ENCODE measurements at places on chromosomes 12 and 14.

DNA sequence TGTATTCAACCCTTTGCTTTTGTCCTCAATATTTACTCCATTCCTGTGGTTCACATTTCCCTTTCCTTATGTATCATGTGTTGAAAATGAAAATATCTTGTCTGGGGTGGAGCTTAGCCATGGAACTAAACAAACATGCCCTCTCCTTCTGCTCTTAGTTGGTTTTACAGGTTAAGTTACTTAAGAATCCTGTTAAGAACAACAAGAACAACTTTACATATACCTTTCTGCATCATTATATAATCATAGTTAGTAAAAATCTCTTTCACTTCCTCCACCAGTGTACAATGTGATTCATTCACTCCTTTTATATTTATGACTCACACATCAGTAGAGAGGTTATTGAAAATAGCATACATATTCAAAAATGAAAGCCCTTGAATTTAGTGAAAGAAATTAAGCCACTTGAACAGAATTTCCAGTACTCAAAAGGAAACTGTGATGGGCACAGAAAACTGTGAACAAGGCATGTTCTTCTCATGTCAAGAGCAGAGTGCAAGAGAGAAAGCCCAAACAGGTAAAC is 307.7 kb downstream of the CCDC91 start:
- DNase-seq, result peak; percentile 35

DNA sequence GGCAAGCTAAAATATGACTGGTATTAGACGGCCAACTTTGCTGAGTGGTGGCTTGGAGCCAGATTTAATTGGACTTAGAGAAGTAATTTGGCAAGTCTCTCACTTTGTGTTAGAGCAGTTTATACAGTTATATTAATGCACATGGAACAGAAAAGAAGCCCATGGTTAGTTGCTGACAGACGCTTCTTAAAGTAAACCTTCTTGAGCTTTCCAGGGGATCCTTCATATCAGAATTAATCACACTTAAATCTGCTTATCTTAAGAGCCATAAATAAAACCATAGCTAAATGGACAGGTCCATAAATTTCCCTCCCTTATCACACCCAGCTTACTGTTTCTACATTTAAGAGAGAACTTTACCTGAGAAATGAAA is 9.6 kb downstream of the GSG1 start:
- DNase-seq, result no peak

DNA sequence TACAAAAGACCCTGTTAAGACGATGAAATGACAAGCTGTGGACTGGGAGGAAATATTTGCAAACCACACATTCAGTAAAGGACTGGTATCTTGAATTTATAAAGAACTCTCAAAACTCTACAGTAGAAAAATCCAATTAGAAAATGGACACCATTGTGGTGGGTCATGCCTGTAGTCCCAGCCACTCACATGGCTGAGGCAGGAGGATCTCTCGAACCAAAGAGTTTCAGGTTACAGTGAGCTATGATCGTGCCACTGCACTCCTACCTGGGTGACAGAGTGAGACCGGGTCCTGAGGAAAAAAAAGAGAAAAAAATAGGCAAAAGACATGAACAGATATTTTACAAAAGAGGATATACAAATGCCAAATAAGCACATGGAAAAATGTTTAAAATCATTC is 41.9 kb downstream of the TTC6 start:
- no peak for DNase-seq

DNA sequence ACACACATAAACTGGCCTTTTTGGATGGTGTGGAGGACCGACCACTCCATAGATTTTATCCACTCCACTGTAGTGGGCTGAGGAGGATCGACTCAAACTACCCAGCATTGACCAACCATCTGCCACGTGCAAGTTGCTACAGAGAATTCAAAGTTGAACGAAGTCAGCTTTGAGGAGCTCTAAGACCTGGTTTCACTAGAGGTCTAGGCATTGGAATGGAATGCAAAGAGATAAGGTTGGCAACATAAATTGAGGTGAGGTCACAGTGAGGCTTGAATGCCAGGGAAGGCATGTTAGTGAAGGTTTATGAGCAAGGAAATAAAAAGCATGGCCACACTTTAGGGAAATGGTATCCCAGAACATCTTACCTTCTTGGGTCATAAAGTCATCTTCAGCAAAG is 14.5 kb downstream of the VWF start:
- no peak for DNase-seq

GRCh38 chr12:64883264-64884163 is 59.1 kb downstream of the TBC1D30 start:
- no peak for DNase-seq

DNA sequence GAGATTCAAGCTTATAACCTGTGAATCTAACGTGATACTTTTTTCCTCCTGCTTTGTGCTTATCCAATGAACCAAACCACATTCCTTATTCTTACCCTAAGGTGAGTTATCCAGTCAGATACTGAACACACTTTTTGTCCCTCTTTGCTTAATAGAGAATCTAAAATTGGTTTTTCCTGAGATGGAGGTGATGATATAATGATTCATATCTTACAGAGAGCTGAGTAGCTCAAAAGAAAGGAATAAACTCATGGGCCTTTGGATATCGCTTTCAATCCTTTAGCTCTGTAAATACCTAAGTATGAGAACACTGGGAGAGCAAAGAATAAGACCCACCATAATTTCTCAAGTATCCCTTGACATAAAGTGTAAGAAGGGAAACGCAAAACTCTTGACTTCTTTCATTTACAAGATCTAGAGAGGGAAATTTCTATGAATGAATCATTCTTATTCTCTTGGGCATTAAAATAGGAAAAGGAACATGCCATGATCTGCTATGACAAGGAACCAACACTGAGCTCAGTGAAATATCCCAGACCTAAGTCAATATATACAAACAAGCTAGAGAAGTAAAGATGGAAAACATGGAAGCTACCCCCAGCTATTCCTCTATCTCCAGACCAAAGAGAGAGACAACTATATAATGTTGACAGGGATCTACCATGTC is 81.8 kb upstream of the STAC3 start:
- peak; percentile 42 for DNase-seq

GRCh38 chr12:11693601-11694000 is 44.1 kb downstream of the ETV6 start:
- no peak for DNase-seq

- DNase-seq, result peak; percentile 61
These were observed at the start of gene B4GALNT1 for GRCh38 chr12:57632958-57633840. Gene B4GALNT1, minus strand, starts transcription at chr12:57633201. Its CDS starts 1,069 bp downstream, at chr12:57632132.
